T-cell (primary cell): ENCODE measurements at places on chromosomes 11 and 22.

- no peak for DNase-seq
Measured at GRCh38 chr11:73493956-73494598, 103.8 kb downstream of the FAM168A start.

DNA sequence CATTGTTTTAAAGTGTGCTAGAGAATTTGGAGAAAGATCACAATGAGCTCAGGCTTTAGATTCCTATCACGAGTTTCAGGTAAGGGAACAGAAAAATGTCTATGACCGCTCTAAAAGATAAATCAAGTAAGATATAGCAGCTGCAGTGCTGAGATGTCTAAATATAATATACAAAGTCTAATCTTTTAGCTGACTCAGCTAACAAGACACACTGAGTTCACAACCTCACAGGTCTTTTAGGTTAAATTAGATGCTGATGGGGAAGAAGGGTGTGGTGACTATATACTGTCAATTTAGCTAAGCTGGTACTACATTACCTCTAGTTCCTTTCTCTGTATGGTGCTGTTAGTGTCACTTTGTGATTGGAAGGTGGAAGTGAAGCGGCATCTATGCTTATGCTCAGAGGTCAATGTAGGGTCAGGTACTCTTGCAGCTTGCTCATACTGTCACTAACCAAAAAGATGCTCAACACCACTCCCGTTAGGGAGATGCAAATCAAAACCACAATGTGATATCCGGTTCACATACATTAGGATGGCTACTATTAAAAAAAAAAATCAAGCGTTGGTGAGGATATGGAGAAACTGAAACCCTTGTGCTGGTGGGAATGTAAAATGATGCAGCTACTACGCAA is 283.5 kb downstream of the SWAP70 start:
- DNase-seq, result no peak

DNA sequence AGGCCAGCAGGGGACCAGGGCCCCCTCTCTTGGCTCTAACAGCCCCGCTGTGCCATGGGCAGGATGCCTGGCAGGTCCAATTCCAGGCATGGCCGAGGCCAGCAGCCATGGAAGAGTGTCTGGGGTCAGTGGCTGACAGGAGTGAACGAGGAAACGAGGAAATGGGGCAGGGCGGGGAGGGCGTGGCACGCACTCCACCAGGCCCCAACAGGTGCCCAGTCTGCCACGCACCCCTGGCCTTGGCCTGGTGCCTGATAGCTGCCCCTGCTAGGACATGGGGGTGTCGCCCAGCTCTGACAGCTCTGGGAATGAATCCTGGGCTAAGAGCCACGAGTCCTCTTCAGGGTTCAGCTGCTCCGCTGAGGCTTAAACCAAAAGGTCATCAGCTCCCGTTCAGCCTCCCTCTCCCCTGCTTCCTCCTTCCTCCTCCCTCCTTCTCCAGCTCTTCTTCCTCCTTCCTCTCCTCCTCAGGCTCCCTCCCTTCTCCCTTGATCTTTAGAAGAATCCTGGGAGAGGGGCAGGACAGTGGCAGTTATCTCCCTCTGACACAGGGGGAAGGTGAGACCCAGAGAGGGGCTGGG is 11.5 kb upstream of the TBC1D22A start:
- no peak for DNase-seq

- DNase-seq, result no peak
Measured at GRCh38 chr11:12767027-12767426, 92.8 kb downstream of the TEAD1 start.

DNA sequence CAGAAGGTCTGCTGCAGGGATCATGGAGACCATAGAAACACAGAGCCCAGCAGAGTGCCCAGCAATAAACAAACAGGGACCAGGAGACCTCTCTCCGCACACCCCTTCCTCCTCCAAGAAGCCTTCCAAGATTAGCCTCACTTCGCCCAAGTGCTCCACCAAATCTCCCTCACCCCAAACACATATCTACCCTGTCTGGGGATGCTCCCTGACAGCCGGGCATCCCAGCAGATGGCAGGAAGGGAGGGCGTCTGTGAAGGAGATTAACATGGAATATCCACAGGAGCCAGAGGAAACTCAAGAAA is 26.5 kb downstream of the ARAP1 start:
- no peak for DNase-seq

DNA sequence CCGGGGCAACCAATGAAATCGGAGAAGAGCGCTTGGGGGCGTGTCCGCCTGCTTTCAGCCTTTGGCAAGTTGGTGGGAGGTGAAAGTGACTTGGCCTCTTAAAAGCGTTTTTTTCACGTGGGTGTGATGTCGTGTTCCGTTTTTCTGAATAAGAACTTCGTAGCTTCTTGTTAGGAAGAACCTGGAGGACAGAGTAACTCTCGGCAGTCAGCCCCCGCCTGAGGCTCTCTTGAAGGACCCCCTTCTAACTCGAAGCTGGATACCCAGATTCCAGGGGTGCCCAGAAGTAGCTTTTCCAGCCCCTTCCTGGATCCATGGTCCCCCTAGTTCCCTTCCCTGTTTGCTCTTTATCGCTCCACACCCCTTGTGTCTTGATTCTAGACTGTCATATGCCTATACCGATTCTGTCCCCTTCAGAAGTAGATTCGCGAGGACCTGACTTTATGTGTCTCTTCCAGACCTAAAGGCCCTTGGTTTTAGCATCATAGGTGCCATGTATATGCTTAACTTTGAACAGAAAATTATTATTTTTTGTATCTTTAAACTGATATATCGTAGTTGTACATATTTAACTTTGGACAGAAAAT is 915 bp upstream of the OSBP start:
- DNase-seq, result no peak
